ENCODE measurements at places on chromosomes 11 and 22.

GRCh38 chr11:46865340-46865739 lies 19.3 kb upstream of the CKAP5 start:
- DNase-seq = no peak

- DNase-seq = no peak
These were observed 30.0 kb downstream of the FSHB start for GRCh38 chr11:30260813-30261212.

- no peak for DNase-seq
These were observed 48.5 kb downstream of the MS4A13 start for GRCh38 chr11:60563553-60564235.

GRCh38 chr11:57646799-57647303 lies 2.9 kb downstream of the YPEL4 start:
- no peak for DNase-seq

DNA sequence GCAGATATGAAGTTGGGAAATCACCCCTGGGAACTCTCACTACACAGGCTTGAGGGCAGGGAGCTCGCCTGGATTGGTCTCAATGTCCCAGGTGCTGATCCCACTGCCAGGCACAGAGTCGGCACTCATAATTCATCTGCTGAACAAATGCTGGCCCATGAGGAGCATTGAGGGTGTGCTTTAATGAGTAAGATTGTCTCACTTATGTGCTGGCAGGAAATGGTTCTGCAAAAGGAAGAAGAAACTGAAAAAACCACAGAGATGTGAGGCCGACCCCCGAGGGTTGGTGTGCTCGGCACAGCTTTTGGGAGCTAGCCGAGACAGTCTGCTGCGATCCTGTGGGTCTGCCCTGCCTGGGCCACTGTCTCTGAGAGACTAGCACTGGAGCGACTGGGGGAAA lies 9.4 kb downstream of the PLAAT2 start:
- DNase-seq = no peak

DNA sequence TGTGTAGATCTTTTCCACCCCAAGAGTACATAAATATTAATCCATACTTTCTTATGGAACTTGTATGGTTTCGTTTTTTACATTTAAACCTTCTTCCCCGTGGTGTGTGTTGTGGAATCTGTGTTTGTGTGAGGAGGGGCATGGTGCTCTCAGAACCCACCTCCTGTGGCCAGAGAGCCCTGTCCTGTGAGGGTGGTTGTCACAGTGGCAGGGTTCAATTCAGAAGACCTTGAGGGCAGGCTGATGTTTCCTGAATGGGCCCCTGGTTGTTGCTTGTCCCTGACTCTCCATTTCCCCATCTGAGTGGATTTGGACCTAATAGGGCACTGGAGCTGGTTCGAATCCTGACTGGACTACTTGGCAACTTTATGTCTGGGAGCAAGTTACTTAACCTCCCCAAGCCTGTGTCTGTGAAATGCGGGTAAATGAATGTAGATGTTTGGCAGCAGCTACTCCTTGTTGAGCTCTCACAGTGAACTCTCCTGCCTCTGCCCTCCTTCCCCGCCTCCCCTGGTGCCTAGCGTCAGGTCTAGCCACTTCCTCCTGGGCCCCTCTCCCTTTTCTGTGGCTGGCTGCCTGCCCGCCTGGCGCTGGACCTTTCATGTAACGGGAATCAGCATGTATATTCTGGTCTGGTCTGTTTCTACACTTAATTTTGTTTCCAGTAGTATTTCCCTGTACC lies 7.3 kb downstream of the NEAT1 start:
- no peak for DNase-seq

DNA sequence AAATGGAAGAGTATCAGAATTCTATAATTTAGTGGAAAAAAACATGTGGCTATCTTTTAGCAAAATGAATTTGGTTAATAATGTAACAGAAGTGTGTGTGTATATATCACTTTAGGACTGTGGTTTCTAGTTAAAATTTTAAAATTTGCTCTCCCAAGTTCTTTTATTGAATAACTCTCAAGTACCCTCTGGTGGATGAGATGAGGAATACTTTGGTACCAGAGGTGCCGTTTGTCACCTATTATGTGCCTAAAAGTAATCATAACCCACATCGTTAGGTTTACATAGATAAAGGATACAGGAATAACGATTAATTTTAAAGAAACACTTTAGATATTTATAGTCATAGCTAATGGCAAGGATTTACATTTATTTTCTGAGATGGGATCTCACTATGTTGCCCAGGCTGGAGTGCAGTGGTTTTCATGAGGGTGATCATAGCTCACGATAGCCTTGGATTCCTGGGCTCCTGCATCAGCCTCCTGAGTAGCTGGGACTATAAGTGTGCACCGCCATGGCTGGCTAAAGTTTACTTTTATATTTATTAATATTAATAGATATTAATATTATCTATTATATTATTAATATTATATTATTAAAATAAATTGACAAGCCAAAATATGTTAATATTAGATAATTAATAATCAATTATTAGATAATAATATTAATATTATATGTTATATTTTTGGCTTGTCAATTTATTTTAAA lies 66.7 kb upstream of the CAPRIN1 start:
- DNase-seq = no peak

- DNase-seq = no peak
These were observed 29.4 kb downstream of the TUB start for GRCh38 chr11:8110396-8110795.

GRCh38 chr11:128476729-128477128 lies 110.6 kb downstream of the ETS1 start:
- no peak for DNase-seq

- no peak for DNase-seq
These were observed 4.9 kb upstream of the PLXNB2 start for GRCh38 chr22:50312371-50312770.

DNA sequence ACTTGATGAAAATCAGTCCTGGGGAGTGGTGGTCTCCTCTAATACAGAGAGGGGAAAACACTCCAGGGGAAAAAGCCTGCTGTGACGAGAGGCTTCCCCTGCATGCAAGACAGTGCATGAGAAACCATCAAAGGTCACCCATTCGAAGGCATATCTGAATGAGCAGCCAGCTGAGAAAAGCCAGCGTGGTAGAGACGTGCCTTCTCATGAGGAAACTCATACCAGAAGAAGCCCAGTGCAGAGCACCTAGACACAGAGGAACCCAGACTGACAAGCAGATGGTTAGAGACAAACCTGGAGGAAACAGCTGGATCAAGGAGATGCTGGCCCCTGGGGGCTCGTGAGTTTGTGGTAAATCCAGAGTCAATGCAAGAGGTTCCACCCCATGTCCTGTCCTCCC lies 534.8 kb downstream of the BRD1 start:
- no peak for DNase-seq

- no peak for DNase-seq
These were observed 14.4 kb upstream of the TBC1D10A start for GRCh38 chr22:30340911-30341685.

DNA sequence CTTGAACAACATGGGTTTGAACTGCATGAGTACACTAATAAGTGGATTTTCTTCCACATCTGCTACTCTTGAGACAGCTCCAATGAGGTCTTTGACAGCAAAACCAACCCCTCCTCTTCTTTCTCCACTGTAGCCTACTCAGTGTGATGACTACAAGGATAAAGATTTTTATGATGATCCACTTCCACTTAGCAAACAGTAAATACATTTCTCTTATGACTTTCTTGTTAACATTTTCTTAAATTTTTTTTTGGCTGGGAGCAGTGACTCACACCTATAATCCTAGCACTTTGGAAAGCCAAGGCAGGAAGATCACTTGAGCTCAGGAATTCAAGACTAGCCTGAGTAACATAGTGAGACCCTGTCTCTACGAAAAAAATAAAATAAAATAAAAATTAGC lies 9.9 kb upstream of the EIF4G2 start:
- no peak for DNase-seq

DNA sequence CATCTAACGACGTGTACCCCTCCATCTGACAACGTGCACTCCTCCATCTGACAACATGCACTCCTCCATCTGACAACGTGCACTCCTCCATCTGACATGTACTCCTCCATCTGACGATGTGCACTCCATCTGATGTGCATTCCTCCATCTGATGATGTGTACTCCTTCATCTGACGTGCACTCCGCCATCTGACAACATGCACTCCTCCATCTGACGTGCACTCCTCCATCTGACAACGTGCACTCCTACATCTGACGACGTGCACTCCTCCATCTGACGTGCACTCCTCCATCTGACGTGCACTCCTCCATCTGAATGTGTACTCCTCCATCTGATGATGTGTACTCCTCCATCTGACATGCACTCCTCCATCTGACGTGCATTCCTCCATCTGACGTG lies 8.0 kb upstream of the IL17REL start:
- no peak for DNase-seq

- DNase-seq = no peak
These were observed 66.4 kb upstream of the SORL1 start for GRCh38 chr11:121385688-121386087.

DNA sequence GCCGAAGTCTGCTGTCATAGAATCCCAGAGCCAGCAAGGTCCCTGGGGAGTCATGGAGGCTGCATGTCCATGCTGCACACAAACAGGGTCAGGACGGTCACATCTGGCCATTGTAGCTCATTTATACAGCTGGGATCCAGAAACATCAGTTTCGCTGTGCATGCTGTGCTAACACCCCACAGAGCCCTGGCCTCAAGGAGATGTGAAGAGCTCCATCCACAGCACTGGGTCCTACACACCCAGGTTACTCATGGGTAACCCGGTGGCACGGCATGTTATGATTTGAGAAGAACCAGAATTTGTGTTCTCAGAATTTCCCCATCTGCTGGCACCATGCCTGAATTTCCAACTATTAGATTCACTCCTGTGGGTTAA lies 146.3 kb upstream of the ARHGAP20 start:
- no peak for DNase-seq

DNA sequence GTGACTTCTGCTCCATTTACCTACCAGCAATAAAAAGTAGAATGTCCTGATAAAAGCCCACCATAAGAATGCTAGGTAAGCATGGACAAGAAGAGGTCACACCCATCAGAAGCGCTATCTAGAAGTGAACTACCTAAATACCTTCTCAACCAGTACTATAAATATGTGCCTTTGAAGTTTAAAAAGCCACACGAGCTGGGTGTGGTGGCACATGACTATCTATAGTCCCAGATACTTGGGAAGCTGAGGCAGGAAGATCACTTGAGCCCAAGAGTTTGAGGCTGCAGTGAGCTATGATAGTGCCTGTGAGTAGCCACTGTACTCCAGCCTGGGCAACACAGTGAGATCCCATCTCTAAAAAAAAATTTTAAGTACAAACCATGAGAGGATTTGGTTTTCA lies 66.7 kb downstream of the PACSIN2 start:
- DNase-seq = no peak

GRCh38 chr11:66653123-66653522 lies 14.6 kb downstream of the RBM4 start:
- DNase-seq = no peak

GRCh38 chr22:17443405-17444203 lies 74.3 kb downstream of the CECR2 start:
- DNase-seq = no peak

GRCh38 chr11:63507511-63507910 lies 1.6 kb downstream of the LGALS12 start:
- no peak for DNase-seq

DNA sequence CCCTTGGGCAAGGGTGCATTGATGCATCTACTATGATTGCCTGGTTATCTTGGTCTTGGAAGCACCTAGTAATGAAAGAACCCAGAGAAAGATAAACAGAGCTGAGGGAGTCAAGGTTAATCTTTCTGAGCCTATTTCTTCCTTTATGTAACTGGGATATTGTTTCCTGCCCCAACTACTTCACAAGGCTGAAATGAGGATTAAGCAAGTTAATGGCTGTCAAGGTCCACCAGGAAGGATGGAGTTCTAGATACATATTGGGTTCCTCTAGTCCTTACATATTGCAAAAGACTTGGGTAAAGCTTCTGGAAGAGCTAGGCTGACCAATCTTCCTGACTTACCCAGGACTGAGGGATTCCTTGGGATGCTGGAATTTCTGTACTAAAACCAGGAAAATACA lies 589.8 kb downstream of the INSC start:
- no peak for DNase-seq

DNA sequence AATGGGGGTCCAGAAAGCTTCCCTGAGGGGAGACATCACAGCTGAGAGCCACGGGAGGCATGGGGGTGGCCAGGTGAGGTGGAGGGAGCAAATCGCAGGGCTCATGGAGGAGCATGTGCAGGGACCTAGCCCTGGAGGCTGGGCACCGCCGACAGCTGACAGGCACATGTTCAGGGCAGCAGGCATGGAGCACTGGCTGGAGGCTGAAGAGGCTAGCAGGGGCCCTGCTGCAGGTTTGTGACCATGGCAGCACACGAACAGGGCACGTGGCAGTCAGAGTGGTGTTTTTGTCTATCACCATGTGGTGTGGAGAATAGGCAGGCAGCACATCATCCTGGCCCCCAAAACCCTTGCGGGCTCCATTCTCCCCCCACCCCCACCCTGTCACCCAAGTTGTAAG lies 10.1 kb upstream of the CDC42EP2 start:
- no peak for DNase-seq

GRCh38 chr22:19868773-19869471 lies 14.2 kb upstream of the GNB1L start:
- no peak for DNase-seq

DNA sequence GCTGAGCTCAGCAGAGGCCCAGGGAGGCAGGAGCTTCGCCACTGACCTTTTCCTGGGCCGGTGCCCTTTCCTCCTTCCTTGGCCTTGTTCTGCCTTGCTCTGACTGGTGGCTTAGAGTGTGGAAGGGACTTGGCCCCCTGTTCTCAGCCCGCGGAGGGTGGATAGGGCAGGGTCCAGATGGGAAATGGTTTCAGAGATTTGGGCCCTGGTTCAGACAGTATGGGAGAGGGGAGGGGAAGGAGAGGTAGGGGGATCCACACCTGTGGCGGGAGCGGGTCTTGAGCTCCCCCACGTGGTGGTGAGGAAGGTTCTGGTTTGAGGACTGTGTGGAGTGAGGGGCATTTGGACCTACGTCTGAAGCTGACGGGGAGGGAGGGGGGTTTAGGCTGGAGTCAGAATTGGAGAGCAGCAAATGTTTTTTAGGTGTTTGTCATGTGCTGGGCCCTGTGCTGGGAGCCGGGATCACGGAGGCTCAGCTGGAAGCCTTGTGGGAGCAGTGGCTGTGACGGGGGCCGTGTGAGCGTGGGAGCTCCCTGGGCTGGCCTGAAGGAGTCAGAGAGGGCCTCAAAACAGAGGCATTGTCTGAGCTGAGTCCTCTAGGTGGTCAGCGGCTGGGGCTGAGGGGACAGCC lies 27.2 kb downstream of the SHANK3 start:
- DNase-seq = no peak

Data from renal pelvis (tissue), 12 donors.